Esophagus muscularis mucosa (tissue), 4 donors: ENCODE measurements at places on chromosomes 4 and X. TPM values are rescaled to one million over a fixed set of nuclear protein-coding genes. Genes with fewer than 3 reads are reported as not detected.

- H3K36me3 ChIP-seq, result no peaks in the 10 kb centered on the region
- H3K4me3 ChIP-seq, result no peak overlapping the region
- H3K4me1 ChIP-seq, result peaks cover 3% of the 10 kb centered on the region
Observed at GRCh38 chrX:133419911-133420310, 4.6 kb upstream of the GPC4 start.

- H3K36me3 ChIP-seq, result no peaks in the 10 kb centered on the region
- no peak overlapping the region for H3K4me3 ChIP-seq
- DNase-seq, result no peak
- no peaks in the 10 kb centered on the region for H3K4me1 ChIP-seq
Observed at GRCh38 chrX:41730081-41730480, 6.1 kb downstream of the GPR82 start.

DNA sequence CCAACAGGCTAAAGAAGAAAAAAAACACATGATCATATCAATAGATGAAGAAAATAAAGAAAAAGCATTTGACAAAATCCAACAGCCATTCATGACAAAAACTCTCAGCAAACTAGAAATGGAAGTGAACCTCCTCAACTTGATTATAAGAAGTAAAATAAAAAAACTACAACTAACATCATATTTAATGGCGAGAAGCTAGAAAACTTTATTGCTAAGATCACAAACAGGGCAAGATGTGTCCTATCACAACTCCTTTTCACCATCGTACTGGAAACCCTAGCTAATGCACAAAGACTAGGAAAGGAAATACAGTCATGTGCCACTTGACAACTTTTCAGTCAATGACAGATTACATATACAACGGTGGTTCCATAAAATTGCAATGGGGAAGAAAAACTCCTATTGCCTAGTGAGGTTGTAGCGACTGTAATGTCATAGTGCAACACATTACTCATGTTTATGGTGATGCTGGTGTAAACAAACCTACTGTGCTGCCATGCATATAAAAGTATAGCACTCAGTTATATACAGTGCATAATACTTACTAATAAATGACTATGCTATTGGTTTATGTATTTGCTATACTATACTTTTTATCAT lies 12.1 kb upstream of the MANBA start:
- no peaks in the 10 kb centered on the region for H3K36me3 ChIP-seq
- H3K27ac ChIP-seq, result no peak overlapping the region
- H3K4me1 ChIP-seq, result no peaks in the 10 kb centered on the region
- H3K27me3 ChIP-seq, result no peaks in the 10 kb centered on the region
- no peak for DNase-seq

DNA sequence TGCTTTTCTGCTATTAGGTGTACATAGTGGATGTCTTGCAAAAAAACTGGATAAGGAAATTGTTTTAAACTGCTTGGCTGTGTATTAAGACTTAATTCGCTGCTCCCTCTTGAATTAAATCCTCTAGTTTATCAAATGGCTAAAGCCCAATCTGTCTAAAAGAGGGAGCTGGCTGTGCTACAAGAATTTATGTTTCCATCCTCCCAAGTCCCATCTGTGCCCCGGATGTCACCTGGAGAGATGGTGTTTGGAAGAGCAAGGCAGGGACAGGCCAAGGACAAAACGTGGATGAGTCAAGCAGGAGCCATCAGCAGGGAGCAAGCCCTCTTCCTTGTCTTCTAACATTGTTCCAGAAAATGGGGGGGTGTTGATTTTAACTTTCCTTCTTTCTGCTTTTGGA lies 171.3 kb upstream of the LCORL start:
- H3K36me3 ChIP-seq, result no peaks in the 10 kb centered on the region
- no peaks in the 10 kb centered on the region for H3K27me3 ChIP-seq

- no peaks in the 10 kb centered on the region for H3K36me3 ChIP-seq
- H3K27me3 ChIP-seq, result no peaks in the 10 kb centered on the region
Observed at GRCh38 chr4:72325215-72325614, 243.8 kb downstream of the ADAMTS3 start.

DNA sequence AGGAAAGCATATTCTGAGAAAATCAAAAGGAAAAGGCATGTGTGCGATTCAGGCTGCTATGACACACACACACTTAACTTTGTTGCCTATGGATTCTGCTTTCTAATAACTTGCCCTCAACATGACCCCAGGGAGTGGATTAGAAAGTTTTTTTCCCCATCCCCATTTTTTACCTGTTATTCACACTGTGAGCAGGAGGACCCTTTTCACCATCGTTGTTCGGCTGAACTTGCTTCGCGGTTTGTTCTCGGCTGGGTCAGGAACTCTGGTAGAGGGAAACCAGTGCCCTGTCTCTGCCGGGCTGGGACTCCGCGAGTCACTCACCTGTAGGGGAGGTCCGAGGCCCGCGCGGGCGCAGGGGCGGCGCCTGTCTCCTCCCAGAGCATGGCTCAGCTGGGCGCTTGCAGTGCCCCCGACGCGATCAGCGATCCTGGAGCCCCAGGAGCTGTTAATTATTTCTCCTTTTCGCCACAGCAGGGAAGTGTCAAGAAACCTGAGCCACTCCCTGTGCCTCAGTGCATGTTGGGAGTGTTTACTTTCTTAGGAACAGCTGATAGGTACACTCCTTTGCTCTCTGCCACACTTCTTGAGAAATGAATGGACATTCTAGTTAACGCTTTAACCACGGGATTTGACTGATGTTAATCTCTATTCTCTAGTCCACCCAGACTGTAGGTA lies at the start of gene RASSF6:
TSS of gene RASSF6 (minus strand) at position 322 of the 678 bp plus-strand sequence. CDS start 8,641 bp downstream, outside the sequence.
- peaks cover 7% of the 10 kb centered on the region for H3K4me1 ChIP-seq
- H3K36me3 ChIP-seq, result no peaks in the 10 kb centered on the region
- no peak for DNase-seq
- H3K4me3 ChIP-seq, result peak within 1 kb of the TSS; percentile 46

- no peaks in the 10 kb centered on the region for H3K36me3 ChIP-seq
- no peak for DNase-seq
- H3K4me1 ChIP-seq, result no peaks in the 10 kb centered on the region
- no peak overlapping the region for H3K4me3 ChIP-seq
- no peaks in the 10 kb centered on the region for H3K27me3 ChIP-seq
Observed at GRCh38 chr4:128782875-128783614, 26.5 kb upstream of the JADE1 start.

DNA sequence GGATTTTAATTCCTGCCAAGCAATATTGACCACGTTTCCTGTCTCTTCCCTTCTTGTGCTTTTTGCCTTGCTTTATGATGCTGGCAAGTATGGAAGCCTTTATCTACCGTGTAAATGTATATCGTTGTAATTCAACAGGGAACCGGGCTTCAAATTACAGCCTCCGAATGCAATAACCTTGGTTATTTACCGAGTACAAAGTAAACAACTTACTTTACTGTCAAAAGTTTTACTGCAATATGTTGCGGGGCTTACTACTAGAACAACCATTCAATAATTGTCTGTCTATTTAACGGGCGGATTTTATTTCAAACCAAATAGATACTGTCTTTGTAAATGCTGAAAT lies 73.1 kb downstream of the PALLD start:
- DNase-seq, result no peak
- peak overlapping the region; percentile 39 for H3K27ac ChIP-seq
- no peaks in the 10 kb centered on the region for H3K27me3 ChIP-seq
- H3K4me3 ChIP-seq, result peak overlapping the region; percentile 13

- H3K36me3 ChIP-seq, result peaks cover 28% of the 10 kb centered on the region
- H3K27ac ChIP-seq, result peak overlapping the region; percentile 97
- H3K27me3 ChIP-seq, result no peaks in the 10 kb centered on the region
- peak overlapping the region; percentile 74 for H3K4me3 ChIP-seq
- H3K4me1 ChIP-seq, result peaks cover 58% of the 10 kb centered on the region
Observed at GRCh38 chrX:107713543-107714205, 61.9 kb downstream of the TSC22D3 start.

DNA sequence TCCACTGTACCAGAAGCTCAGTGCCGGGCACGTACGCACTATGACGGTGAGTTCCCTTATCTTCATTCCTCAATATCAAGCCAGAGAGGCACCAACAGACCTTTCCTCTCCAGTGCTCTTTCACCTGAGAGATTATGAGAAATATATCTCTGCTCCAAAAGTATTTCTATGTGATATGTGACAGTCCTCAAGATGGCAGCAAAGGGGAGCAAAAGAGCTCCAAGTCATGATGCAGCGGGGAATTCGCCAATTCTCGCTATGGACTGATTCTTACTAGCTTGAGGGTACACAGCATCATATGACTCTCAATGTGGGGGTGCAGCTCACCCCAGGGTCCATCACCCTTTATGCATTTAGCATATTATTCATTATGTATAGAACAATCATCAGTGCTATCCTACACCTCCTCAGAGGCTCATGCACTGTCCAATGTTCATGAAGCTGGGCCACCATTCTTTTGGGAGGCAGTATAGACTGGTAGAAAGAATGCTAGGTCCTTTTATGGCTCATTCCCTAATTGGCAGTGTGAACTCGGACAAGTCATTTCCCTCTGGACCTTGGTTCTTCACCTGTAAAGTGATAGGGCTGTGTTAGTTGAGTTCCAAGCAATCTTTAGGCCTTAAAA lies 12.8 kb upstream of the IQSEC2 start:
- DNase-seq, result no peak
- no peaks in the 10 kb centered on the region for H3K36me3 ChIP-seq
- H3K27ac ChIP-seq, result no peak overlapping the region
- no peaks in the 10 kb centered on the region for H3K27me3 ChIP-seq
- no peaks in the 10 kb centered on the region for H3K4me1 ChIP-seq

Gene SLC26A1
- total RNA-seq, result not detected

Gene POU3F4
- not detected for total RNA-seq

Gene TCEANC
- total RNA-seq, result 7.1 TPM

Gene CDKL5
- 4.0 TPM for total RNA-seq
